ENCODE measurements at places on chromosomes 4 and X.

DNA sequence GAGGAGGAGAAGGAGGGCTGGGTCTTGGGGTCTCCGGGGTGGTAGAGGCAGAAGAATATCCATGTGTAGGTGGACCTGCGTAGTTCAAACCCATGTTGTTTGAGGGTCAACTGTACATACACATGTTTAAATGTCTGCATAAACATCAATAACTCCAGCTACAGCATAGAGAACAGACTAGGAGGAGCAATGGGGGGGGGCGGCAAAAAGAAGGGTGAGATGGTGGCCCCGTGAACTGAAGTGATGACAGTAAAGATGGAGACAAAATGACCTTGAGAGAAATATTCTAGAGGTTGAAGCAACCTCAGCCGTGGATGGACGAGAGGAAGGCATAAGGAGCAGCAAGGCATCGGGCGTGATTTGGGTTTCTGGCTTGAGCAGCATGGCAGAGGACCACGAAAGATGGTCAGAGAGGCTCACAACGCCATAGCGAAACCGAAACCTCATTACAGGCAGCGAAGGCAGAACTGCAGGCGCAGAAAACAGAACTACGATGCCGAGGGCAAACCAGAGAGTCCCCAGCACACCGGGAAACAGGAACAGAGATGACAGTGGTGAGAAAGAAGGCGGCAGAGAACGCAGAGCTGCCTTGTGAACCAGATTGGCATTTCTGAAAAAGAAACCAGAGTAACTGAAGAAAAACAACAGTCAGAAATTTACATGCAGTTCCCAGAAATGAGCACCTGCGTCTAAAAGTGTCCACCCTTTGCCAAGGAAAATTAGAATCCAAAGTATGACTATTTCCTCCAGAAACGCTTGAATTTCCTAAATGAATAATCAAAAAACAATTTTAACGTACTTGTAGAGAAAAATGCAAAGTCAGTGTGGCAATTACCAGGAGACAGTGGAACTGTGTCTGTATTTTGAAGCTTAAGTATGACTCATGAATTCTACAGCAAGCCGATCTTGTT is 50.3 kb upstream of the ENPP6 start:
- peak; percentile 32 for DNase-seq

DNA sequence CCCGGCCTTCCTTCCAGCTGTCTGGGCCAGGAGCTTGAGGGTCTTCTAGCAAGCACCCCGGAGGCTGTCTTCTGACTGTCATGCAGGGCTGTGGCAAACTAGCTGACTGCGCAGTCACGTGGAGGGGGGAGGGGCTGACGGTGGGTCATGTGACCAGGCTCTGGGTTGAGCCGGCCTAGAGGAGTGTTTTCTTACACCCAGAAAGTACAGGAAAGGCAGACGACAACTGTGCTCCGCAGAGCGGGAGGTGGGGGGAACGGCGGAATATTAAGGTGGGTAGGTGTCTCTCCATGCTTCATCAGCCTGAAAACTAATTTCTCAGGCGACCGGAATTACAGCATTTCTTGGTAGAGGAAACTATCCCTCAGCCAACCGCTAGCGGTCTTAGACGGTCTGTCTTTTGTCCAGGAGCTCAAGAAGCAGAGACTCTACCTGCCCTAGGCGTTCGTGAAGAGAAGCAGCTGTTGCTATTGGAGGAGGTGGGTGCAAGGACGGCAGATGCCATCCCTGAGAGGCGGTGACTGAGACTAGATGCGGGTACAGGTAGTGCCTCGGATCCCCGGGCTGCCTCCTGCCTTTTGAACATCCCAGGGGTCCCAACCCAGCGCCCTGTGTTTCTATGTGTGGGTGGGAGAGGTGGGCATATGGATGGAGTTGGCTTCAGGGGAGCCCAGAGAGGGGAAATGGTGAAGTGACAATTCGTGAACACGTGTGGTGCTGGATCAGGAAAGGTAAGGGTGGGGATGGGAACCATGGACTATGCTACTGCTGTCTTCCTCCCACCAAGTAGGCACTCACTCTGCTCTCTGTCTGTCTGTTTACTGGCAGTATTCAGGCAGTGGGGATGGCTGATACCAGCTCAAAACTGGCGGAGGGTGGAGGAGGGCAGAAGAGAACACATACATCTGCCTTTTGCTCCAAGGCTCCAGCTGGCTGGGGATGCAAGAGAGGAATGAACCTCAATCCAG is 8.8 kb downstream of the GPRASP1 start:
- DNase-seq: peak; percentile 70

GRCh38 chr4:173498023-173498422 is 32.0 kb downstream of the HAND2 start:
- no peak for DNase-seq

DNA sequence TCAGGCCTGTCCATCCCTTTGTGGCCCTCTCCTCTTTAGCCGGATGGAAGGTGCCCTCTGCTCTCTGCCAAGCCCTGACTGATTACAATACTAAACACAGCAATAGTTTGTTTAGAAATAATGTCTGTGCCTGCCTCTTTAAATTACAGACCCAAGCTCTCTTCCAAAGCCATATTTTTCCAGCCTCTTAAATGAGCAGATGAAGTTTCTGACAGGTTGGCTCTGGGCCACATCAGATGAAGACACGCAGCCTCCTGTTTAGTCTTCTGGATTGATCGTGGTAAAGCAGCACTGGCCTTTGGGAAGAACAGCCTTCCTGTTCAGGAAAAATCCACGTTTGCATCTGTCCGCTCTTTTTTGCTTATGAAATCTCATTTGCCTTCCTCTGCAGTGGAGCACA is 133.6 kb downstream of the CPE start:
- no peak for DNase-seq

- DNase-seq: no peak
These were observed 127.5 kb upstream of the BMP3 start for GRCh38 chr4:80903020-80903419.

DNA sequence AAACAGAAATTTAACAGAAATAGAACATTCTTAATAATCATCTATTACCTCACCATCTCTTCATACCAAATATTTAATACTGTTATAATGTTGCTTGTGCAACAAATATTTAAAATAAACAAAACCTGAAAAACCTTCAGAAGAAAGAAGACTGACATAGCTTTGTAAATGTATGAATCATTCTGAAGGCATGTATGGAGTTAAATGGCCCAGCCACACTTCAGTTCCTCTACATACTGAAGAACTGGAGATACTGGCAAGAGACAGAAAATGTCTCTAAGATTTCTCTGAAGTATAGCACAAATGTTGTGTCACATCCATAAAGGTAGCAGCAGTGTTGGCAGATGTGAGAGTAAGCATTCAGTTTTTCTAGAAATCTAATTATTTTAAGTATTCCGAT is 275.3 kb upstream of the FGF13 start:
- DNase-seq: no peak

Measured in stimulated activated CD4-positive, alpha-beta T cell treated with anti-CD3 and anti-CD28 coated beads, TNF-alpha, amount 100 ng/mL, for 4 hours (primary cell).